CD4-positive, alpha-beta T cell treated with Interleukin-4 for 1 hour (primary cell): ENCODE measurements at places on chromosomes 5 and 9.

- no peak for DNase-seq
These were observed 340 bp downstream of the ELAVL2 start for GRCh38 chr9:23825700-23826099.

GRCh38 chr5:119708076-119708790, 78.9 kb downstream of the FAM170A start:
- no peak for DNase-seq

DNA sequence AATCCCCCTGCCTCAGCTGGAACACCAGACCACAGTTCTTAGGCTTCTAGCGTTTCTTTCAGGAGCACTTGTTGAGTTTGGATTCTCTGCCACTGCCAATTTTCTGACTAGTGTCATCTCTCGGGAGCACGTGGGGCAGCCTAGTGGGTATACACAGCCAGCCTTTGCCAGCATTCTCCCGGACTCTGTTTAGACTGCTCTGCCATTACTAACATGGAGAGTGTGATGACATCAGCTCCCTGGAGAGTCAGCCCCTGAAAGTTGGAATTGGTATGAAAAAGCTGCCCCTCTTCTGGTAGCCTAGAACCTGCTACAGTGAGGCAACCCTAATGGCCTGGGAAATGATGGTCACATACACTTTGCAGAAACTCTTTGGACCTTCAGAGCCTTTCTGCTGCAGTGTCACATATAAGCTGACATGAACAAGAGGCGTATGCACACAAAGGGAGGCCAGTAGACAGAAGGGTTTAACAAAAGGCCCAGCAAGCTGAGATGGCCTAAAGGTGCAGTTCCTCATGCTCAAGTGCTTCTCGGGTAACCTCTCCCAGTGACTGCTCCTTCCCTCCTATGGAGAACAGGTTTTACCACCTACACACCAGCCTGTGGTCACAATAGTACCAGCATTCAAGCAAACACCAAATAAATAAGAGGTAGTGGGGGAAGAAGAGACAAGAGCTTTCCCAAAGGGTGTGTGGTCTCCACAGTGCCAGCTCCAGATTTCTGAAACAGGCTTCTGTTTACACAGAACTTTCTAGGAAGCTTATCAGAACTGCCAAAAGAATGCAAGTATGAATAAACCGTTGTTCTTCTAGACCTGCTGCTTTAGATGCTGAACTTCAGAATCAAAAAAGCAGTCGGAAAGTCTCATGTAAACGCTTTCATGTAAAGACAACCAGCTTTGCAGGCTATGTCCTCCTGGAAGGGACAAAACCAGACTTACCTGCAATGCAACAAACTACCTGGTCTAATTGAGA, 16.5 kb downstream of the SPACA9 start:
- DNase-seq, result no peak

GRCh38 chr5:34499001-34499734, 157.0 kb upstream of the RAI14 start:
- DNase-seq, result peak; percentile 54

- no peak for DNase-seq
These were observed 30.7 kb upstream of the ERAP1 start for GRCh38 chr5:96838201-96839070.

DNA sequence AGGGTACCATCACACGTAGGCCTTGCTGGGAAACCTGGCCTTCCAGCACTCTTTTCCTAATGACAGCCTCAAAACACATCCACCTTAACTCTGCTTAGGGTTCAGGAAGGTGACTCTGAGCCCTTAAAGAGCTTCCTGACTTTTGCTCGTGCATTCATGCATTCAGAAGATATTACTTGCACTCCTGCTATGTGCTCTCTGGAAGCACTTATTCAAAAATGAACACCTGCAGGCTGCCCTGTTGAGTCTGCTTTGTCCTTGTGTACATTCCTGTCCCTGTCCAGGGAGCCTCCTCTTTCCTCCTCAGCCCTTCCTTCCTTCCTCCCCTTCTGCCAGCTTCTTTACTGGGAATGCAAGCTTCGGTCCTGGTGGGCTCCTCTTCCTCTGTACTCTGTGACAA, 61.5 kb downstream of the SPRY4 start:
- DNase-seq, result no peak

DNA sequence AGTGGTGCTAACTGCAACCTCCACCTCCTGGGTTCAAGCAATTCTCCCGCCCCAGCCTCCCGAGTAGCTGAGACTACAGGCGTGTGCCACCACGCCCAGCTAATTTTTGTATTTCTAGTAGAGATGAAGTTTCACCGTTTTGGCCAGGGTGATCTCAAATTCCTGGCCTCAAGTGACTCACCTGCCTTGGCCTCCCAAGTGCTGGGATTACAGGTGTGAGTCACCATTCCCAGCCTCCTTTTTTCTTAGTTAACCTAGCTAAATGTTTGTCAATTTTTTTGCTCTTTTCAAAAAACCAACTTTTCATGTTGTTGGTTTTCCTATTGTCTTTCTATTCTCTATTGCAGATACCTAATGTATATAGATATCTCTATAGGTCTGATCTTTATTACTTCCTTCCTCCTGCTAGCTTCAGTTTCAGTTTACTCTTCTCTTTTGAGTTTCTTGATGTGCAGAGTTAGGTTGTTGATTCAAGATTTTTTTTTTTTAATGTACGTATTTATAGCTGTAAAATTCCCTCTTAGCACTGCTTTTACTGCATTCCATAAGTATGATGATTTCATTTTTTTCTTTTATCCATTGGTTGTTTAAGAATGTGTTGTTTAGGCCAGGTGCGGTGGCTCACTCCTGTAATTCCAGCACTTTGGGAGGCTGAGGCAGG, 32.9 kb downstream of the FGD3 start:
- DNase-seq, result no peak

- no peak for DNase-seq
These were observed 208.8 kb downstream of the DNAH5 start for GRCh38 chr5:13735691-13736090.

- no peak for DNase-seq
These were observed 20.3 kb downstream of the MFAP3 start for GRCh38 chr5:154059039-154059430.

DNA sequence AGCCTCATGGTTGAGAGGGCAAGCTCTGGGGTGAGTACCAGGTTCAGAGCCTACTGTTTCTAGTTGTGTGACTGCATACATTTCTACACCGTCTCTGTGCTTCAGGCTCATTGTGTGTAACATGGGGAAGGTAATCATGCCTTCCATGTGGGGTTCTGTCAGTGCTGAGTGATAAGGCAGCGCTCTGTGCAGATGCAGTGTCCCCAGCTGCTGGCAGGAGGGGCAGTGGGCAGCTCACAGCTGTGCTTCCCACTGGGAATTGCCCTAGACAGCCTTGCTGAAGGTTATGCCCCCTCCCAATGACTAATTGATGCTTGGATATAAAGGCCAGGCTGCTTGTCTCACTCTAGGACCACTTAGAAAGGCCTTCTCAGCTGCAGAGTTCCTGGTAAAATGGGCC, 121.8 kb upstream of the SAP30L start:
- DNase-seq, result no peak

DNA sequence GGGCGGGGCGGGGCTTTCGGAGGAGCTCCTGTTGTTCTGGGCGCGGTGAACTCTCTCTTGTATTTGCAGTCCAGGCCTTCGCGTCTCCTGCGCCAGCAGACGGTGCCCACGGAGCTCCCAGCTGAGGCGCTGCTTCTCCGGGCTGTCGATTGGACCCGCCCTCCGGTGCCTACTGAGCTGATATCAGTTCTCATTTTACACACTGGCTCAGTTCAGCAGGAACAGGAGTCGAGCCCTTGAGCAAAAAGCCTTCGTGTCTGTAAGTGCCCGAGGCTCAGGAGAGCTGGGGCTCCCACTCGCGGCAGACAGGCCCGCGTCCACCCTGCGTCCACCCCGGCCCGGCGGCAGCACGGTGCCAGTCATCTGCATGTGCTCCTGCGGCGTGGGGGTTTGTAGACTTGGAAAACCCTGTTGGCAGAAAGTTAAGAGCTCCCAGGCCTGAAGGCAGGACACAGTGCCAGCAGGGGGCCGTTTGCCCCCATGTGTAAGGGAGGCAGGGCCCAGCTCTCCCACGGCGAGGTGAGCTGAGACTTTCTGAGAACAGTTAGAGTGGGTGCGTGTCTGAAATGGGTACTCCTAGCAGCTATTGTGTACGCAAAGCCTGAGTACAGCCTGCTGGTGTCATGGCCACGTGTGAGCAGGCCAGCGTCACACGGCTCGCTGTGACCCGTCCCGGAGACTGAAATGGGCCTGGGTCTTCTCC, 231.5 kb downstream of the FANCC start:
- DNase-seq, result no peak

DNA sequence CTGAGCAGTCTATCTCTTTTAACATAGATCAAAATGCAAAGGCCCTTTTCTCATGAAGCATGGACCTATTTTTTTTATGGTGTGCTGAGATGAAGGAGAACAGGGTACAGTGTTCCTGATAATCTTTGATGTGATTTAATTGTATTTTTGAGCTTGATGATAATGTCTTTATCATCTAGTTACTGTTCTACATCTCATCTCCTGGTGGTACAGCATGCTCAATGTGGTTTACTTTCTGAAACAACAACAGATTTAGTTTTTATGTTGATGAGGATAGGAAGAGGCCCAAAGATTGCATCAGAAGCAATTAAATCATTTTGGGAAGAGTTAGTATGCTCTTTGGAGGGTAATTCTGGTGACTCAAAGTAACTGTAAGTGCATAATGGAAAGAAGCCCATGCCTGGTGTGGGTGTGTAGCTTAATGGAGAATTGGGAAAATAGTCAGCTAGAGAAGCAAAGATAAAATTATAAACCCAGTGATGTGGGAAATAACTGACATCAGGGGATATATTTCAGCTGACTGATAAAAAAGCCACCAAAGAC, 123.0 kb upstream of the KCNN2 start:
- DNase-seq, result no peak

- DNase-seq, result no peak
These were observed 31.7 kb downstream of the EPB41L4B start for GRCh38 chr9:109289186-109289585.

- no peak for DNase-seq
These were observed 4.8 kb upstream of the TTC23L start for GRCh38 chr5:34833976-34834793.

DNA sequence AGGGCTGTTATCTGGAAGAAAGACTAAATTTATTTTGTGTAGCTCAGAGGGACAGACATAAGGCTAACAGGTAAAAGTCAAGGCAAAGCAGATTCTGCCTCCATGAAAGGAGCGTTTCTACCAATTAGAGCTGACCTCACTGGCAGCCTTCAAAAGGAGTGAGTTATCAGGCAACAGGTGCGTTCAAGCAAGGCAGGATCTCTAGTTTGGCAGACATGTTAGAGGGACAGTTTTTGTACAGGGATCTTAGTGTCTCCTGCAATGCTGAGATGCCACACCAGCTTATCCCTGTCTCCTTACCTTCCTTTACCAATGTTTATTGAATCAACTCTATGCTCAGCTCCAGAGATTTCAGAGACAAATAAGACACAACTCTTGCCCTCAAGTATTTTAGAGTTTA, 73.8 kb downstream of the NRG2 start:
- DNase-seq, result no peak

GRCh38 chr9:100064872-100065581, 33.8 kb downstream of the ERP44 start:
- no peak for DNase-seq

DNA sequence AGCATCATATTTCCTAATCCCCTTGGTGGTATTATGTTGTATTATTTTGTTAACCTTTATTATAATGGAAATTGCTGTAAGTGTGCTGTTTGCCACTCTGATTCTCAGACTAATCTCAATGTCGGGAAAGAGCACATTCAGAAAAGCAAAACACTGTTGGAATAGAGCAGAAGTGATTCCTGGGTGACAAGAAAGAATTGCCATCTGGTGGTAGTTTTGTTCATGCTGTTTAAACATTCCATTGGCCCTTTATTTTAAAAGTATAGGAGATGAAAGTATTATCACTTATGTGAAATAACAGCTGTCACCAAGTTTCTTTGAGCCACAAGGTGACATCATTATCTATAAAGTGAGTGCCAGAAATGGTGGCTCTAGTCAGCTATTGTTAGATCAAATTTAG, 301.3 kb upstream of the SGCD start:
- no peak for DNase-seq

DNA sequence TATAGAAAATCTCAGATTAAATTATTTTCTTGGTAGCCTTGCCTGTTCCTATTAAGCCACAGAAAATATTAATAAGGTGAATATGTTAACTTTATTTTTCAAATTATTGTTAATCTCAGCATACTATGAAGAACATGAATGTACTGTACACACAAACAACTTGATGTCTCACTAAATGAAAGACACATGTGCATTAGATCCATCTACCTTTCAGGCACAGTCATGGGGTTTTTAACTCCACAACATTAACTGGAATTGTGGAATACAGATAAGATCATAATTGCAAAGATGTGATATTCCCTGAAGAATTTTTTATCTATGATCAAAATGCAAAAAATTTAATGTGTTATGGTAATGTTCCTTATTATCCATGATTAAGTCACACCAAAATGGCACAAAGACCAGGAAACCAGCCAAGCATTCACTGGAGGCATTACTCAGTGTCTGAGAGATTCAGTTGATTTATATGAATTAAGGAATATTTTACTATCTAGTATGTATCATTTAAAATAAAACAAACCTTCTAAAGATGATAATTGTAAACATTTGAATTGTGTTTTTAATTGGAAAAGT, 150.0 kb upstream of the VCAN start:
- DNase-seq, result no peak

- no peak for DNase-seq
These were observed 693.8 kb downstream of the DNAH5 start for GRCh38 chr5:13250464-13251291.

DNA sequence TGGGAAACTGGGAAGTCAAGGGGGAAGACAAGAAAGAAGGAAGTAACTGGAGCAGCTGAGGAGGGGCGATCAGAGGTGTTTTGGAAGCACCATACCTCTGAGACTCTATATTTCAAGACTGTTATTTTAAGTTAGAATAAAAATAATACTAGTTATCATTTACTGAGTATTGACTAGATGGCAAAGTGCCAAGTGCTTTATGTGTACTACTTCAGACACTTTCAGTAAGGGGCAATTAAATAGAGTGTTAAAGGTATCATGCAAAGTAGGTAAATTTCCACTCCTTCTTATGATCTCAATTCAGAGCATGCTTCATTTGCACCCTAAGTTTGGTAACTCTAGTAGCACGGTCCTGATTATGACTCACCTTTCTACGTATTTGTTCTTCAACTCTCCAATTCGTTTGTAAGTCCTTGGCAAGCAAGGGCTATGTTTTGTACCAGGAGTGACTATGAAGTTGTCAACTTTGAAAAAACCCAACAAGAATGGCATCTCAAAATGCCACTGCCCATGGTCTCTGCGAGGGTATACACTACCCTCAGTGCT, 152.4 kb upstream of the RAPGEF1 start:
- DNase-seq, result no peak

GRCh38 chr5:39178171-39178570, 41.2 kb downstream of the FYB1 start:
- DNase-seq, result no peak

- no peak for DNase-seq
These were observed 40.6 kb upstream of the ZNG1F start for GRCh38 chr9:41229408-41230401.
